ENCODE measurements at places on chromosomes 5 and 9.

DNA sequence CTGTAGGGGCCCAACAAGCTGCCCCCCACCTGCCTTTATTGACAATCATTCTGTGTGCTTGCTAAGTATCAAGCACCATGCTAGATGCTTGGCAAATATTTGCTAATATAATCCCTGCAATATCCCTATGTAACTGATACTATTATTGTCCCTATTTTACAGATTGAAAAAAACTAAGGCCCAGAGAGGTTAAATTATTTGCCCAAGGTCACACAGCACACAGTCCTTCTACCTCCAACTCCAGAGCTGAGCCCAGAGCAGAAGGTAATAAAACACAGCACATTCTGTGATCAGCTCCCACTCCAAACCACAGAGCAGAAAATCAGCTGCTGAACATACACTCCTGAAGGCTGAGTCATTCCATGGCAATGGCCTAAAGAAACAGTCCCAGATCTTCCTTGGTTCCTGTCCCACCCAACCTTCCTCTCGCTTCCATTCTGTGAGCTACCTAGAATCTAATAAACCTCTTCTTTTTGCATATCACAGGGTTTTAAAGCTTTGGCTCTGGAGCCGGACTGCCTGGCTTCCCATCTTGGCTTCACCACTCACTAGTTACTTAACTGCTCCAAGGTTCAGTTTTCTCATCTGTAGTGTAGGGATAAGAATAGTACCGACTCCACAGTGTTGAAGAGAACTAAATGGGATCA, 66.7 kb upstream of the ADRA1B start:
- no peak for DNase-seq

GRCh38 chr5:80147119-80147815, 108.6 kb downstream of the SERINC5 start:
- no peak for DNase-seq

- no peak for DNase-seq
Measured at GRCh38 chr9:16341177-16341576, 529.3 kb downstream of the BNC2 start.

DNA sequence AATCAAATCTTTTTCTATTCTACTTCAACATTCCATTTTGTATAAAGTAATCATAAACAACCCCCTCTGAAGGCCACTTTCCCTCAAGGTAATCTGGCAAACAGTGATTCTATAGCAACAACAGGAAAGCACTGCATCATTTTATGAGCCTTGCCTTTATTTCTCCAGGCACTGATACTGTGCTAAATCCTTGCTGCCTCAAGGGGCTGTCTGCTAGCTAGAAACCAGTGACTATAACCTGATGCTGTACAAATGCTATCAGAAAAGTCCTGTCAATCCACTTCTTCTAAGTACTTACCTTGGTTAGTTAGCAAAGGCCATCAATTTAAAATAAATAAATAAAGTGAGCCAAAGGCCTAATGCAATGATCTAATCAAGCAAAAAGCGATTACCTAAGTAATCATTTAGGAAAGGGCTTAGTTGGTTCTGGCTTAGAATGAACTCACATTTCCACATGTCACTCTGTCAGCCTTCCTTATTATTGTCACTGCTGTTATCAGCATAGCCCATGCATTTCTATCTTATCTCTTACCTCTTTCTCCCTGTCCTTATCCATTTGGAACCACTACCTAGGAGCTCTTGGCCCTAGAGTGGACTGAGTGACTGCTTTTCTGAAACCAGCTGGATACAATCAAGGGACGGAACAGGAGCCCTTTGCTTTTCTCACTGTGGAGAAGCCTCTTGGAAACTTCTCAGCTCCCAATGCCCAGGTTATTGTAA, 246.1 kb upstream of the MEF2C start:
- no peak for DNase-seq

Data from GM18507 (cell line).